ENCODE measurements at places on chromosomes 6 and 20.

DNA sequence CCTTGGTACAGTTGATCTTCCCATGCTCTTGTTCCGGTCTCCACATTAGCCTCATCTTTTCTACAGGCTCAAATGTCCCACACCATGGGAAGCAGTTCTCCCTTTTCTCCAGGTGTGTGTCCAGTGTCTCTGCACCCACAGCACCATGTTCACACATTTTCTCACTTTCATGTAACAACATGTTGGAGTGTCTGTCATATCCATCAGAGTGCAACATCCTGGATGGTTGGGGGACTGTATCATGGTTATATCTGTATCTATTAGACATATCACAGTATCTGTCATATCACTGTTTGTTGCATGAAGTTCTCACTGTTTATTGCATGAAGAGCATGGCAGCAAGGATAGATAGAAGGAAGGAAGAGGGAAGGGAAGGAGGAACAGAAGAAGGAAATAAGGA is 635.6 kb downstream of the EPM2A start:
- DNase-seq, result no peak

DNA sequence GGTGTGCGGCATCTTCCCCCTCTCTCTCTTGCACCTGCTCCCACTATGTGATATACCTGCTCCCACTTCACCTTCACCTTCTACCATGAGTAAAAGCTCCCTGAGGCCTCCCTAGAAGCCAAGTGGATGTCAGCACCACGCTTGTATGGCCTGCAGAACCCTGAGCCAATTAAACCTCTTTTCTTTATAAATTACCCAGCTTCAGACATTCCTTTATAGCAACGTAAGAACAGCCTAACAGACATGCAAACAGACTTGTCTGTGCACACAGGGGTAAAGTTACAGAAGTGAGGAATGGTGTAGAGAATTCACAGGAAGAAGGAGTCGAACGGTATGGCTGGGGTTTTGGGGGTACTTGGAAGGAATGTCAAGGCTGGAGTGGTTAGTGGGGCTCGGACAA is 14.8 kb upstream of the TGM2 start:
- DNase-seq, result no peak

DNA sequence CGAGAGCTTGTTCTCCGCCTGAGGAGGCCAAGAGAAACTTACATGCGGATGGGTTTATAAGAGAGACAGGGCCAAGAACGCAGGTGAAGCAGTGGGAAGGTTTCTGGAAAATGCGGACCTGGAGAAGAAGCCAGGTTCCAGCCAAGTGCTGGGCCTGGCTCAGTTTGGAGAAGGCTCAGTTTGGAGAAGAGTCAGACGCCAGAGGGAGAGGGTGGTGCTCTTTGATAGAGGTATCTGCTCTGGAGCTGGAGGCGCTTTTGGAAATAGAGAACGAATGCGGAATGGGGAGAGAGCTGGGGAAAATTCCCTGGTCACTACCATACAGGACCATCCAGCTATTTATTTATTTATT is 753 bp downstream of the RSPH9 start:
- no peak for DNase-seq

GRCh38 chr6:7148100-7148822 is 40.5 kb downstream of the RREB1 start:
- no peak for DNase-seq

DNA sequence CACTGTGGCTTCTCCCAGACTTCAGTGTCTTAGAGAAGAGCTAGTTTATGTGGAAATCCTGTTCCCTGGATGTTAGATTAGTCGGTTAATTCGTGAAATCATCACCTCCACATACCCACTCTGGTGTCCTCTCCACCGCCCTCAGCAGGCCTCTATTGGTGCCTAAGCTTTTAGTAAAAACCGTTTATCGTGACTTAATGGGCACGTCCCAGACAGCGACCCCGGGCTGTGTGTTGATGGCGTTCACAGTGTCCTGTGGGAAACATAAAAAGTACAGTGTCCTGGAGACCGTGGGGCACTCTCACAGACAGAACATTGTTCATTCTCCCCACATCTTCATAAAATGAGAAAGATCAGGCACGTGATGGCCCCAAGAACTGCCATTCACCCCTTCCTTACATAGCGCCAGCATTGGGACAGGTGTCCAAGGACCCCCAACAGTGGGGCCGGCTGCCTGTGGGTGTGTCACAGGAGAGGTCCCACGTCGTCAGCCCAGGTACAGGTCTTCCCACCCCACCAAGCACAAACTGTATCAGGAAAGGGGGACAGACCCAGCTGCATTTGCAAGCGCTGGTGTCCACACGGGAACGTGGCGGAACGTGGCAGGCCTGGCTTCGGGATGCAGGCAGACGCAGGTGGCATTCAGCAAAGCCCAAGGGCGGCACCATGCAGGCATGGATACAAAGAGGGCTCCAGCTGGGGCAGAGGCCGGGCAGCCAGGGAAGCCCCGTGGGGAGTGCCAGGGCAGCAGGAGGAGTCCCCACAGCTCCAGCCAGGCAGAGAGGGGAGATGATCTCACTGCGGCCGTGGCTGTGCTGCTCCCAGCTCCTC is 237.7 kb downstream of the DLL1 start:
- DNase-seq, result no peak

DNA sequence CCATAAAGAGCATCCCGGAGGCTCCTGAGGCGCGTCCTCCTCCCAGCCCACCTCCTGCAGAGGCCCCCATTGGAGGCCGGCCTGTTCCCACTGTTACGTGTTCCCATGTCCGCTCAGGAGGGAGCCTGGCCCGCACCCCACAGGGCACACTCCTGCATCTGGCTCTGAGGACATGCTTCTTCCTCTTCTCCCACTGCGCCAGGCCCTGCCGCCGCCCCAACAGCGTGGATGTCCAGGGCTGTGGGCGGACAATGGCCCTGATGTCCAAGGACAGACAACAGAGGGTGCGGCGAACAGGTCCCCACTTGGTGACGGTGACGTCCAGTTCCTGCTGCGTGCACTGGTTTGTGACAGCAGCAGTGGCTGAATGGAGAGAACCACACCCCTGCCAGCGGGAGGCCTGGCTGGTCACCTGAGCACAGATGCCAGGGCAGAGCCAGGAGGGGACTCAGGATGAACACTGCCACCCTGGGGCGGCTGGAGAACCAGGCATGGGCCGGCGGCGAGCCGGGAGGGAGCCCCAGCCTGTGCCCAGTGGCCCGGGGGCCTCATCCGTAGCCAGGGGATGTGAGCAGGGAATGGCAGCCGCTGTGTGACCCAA is 26.6 kb downstream of the FRMD1 start:
- no peak for DNase-seq

GRCh38 chr20:56815796-56816195 is 186.7 kb downstream of the TFAP2C start:
- no peak for DNase-seq

DNA sequence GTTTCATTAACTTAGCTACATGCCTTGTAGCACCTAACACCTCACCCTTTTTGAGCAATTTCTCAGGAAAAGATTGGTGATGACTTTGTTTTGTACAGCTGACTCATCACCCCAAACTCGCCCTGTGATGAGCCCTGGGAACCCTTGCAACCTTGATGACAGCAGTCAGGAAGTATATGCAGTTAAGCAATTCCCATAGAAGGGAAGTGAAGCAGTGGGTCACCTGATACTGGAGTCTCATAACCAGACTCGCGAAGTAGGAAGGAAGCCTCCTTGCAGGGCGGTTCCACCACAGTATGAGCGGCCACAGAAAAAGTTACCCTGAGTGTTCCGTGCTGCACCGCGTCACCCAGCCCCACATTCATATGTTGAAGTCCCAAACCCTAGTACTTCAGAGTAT is 82.0 kb upstream of the EDN1 start:
- peak; percentile 6 for DNase-seq

DNA sequence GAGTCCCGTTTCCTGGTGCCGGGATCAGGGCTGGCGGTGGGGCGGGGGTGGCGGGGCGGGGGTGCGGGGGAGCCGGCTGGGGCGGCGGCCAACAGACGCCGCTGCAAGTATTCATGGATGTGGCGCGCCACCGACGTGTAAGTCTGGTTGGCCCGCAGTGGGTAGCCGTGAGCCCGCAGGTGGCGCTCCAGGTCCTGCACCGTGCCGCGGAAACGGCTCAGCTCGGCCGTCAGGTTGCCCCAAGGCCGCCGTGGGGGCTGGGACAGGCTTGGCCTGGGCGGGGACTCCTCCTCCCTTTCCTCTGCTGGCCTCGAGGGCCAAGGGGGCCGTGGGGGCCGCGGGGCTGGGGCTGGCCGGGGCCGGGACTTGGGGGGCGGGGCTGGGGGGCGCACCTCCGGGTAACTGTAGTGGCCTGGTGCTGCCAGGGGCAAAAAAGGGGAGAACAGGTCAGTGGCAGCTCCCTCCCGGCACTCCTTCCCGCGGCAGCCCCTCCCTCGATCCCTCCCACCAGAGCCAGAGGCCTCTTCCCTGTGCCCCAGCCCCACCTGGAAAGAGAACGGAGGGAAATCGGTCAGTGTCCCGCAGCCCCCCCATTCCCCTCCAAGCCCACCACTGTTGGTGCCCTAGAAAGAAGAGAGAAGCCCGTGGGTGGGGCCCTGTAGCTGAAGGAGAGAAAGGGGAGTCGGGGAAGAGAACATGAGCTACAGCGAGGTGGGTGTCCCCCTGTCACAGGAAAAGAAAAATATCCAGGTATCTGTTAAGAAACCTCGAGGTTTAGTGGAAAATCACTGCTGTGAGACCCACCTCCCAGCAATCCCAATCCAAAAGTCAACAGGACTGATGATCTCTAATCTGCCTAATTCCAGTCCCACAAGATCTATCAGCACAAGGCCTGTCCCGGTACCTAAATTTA is 21.3 kb downstream of the TNXB start:
- peak; percentile 87 for DNase-seq

DNA sequence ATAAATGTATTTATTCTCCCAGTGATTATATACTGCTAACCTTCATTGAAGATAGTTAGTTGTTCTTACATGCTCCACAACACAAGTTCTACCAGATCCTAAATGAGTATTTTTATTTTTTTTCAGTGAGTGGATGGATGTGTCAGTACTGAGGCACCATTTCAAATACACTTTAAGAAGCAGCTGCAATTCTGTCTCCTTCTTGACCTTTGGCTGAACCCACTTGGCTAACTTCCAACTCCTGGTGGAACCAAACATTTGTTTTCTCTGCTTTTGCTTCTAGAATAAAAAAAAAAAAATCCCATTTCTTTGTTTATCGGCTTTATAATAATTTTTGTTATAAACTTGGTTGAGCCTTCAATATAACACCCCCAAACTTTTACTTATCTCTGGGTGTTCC is 458.3 kb upstream of the MAP3K7 start:
- peak; percentile 20 for DNase-seq
